LHCN-M2 (cell line): ENCODE measurements at places on chromosomes 2 and 18. TPM values are rescaled to one million over a fixed set of nuclear protein-coding genes. Genes with fewer than 3 reads are reported as not detected.

DNA sequence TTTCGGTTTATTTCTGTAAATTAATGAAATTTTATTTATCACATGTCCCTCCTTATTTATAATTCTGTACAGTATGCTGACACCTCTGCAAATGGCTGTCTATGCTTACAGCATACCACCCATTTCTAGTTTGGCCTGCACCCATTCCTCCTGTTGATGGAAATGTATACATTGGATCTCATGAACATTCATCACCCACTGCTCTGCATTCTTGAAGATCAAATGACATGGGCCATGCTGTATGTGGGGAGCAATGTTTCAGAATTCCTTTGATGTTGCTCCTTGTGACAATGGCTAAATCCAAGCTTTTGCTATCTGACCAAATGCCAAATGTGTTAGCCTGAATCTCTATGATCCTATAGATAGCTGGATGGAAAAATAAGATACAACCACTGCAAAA, 55.3 kb upstream of the ITGB6 start:
- no peak for DNase-seq

- no peak for DNase-seq
Measured at GRCh38 chr2:231929961-231930592, 3.9 kb upstream of the NPPC start.

LRP2 gene
- total RNA-seq, result not detected in 2 replicates

DNA sequence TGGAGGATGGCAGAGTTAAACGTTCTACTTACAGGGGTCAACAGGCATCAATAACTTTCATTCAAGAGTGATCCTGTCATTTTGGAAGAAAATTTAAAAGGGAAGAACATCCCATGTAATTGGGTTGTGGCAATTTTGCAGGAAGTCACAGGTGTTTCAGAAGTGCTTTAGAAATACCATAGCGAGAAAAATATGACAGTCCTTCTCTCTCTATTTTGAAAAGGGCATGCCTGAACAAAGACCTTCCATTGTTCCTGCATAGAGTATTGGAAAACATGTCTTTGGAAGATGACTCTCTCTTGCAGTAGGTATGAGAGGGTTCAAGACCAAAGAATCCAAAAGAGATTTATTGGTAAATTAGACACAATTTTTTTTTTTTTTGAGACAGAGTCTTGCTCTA, 81.8 kb upstream of the SERTAD2 start:
- no peak for DNase-seq

TBR1 gene
- total RNA-seq, result not detected in 2 replicates

GRCh38 chr2:205086662-205087061, 541.4 kb downstream of the PARD3B start:
- DNase-seq, result peak; percentile 4

GRCh38 chr2:122575076-122575475, 819.6 kb downstream of the TSN start:
- no peak for DNase-seq

DNA sequence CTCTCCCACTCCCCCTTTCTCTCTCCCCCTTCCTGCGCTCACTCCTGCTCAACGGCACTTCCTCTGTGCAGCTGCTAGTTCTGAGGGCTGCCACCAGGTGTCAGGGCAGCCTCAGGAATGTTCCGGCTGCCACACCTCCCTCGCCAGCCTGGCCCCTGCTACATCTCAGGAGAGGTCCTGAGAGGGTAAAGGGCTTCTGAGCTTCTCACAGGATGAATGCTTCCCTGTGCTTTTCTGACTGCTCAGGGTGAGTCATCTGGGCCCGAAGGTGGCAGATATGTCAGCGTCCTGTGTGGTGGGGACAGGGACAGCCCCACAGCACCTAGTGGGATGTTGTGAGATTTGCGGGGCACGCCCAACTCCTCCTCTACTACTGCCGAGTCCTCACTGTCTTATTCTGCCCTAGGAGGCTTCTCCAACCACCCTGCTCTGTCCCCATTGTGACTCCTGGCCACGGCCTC, 49.0 kb downstream of the PLEKHB2 start:
- DNase-seq, result peak; percentile 46

DNA sequence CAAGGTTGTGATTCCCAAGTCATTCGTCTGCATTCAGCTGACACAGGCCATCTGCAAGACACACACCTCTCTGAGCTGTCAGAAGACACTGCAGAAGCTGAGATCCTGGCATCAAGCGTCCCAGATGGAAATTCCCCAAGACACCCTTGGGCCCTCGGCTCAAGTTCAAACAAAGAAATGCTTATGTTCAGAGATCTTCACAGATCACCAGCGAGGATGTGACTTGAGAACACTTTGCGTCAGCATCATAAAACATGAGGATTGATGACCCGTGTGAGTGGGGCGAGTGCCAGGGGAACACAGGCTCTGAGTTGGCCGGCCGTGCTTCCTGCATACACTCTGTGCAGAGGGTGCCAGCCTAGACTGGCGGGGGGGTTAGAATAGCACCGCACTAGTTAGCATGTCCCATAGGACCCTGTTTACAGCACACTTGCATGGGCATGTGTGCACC, 36.8 kb downstream of the KCNIP3 start:
- peak; percentile 78 for DNase-seq

DNA sequence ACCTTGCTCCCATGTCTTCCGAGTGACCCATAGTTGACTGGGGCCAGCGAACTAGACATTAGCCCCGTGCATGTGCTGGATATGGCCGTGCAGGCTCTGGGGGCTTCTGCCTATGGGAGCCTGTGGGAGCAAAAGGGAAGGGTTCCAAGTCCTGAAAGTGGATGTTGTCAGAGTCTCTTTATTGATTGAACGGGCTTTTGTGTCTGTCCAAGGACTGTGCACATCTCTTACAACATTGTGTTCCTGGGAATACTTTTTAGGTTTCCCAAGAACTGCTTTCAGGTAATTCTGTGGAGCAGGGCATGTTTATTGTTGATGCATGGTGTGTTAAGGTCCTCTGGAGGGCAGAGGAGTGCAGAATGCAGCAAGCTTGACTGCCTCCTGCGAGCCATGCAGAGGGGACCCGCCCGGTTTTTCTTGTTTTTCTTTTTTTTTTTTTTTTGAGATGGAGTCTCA, 5.0 kb downstream of the RNF144A start:
- no peak for DNase-seq

RTP5 gene
- not detected in 2 replicates for total RNA-seq

- DNase-seq, result no peak
Measured at GRCh38 chr2:7358865-7359447, 441.7 kb downstream of the RNF144A start.

LCT gene
- total RNA-seq, result 0.06 TPM in 1 of 2 replicates, not detected in the other

GRCh38 chr2:27320958-27321543, 1.8 kb downstream of the MPV17 start:
- DNase-seq, result peak; percentile 99

GRCh38 chr18:74768096-74768495, 170.4 kb downstream of the ZNF407 start:
- DNase-seq, result no peak

KCNK3 gene
- 0.32 TPM in 1 of 2 replicates, not detected in the other for total RNA-seq

DNA sequence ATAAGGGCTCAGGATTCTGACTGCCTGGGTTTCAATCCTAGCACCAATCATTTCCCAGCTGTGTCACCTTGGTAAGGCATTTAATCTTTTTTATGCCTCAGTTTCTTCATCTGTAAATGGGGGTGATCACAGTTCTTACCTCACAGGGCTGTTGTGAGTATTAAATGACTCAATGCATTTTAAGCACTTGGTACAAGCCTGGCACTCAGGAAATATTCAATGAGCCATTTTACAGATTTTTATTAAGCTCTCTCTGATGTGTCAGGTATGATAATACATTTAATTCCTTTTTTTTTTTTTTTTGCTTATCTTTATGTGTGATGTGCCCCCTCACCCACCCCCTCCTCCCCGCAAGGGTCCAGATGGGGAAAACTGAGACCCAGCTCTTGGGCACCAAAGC, 12.0 kb downstream of the SPEG start:
- no peak for DNase-seq

SH3RF3 gene
- total RNA-seq, result 6.6 and 7.4 TPM in 2 replicates

IMP4 gene
- 114 and 150 TPM in 2 replicates for total RNA-seq

- DNase-seq, result peak; percentile 53
Measured at GRCh38 chr2:179595284-179595683, 266.1 kb downstream of the ZNF385B start.
